ENCODE measurements at places on chromosomes 3 and 15.

- no peak for DNase-seq
Measured at GRCh38 chr15:68683026-68683425, 104.2 kb downstream of the CORO2B start.

DNA sequence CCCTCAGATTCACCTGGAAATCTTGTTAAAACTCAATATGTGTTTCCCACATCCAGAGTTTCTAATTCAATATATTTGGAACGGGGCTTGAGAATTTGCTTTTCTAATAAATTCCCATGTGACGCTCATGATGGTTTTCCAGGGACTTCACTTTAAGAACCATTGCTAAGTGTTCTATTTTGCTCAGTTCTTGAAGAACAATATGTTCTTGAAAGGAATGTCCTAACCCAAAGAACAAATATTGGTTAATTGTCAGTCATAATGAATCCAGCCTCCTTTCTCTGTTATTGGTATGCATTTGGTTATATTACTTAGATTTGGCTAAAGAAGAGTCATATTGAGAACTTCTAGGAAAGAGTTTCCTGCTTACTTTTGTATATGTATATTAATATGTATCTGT, 4.4 kb upstream of the PLSCR2 start:
- no peak for DNase-seq

DNA sequence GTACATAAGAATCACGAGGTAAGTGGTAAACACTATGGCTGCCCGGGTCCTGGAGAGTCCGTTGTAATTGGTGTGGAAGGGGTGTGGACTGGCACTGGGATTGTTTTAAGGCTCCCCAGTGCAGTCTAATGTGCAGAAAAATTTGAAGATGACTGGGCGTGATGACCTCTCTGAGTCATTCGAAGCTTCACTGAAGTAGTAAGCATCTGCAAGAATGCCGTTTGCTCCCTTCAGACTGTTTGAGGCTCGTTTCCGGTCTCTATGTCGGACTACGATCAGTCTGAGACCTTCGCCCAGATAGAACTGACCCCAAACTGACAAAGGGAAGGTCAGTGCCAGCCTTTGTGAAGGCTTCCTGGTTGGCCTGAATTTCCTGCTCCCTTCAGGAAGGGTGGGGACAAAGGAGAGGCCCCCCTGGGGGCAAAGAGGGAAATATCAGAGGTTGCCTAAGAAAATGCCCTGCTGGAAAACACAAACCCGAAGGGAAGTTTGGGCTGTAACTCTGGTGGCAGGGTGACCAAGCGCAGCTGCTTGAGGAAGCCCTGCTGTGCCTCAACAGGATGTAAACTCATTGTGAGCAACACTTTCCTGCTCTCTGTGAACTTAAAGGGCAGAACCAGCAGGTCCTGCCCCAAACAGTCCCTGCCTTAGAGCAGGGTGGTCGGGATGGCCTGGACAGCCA, 34.6 kb downstream of the BTD start:
- no peak for DNase-seq

- DNase-seq = no peak
Measured at GRCh38 chr15:101489237-101489598, 289 bp downstream of the PCSK6 start.

DNA sequence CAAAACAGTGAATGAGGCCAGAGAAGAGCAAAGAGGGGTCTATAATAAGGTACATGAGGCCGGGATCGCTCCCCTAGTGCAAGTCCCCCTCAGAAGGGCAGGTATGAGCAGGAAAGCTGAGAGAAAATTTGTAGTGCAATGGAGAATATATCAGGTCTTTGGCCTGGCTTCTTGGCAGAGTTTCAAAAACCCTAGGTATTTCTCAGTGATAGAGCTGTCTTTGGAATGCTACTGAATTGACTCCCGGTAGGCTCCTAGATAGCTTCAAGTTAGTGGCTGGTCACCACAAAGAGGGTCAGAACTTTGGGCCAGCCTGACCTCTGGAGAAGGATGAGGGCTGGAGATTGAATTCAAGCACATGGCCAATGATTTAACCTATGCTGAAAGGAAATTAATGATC, 30.6 kb upstream of the OXTR start:
- no peak for DNase-seq

DNA sequence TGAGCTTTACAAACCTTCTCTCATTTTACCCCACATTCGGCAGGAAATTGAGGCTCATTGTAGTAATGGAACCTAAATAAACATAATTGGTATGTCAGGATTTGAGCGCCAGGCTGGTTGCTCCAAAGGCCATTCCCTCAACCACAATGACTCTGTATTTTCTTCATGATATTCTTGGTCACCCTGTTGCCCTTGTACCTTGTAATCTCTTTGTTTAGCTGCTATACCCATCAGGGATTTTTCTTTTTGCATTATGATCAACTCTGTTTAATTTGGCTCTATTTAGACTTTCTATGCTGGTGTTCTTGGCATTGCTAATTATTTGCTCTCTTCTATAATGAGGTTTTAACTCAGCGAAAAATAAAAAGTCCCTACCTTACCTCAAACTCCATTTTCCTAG, 29.8 kb downstream of the DUOX2 start:
- DNase-seq = no peak

GRCh38 chr3:94323596-94323995, 260.7 kb downstream of the NSUN3 start:
- no peak for DNase-seq

DNA sequence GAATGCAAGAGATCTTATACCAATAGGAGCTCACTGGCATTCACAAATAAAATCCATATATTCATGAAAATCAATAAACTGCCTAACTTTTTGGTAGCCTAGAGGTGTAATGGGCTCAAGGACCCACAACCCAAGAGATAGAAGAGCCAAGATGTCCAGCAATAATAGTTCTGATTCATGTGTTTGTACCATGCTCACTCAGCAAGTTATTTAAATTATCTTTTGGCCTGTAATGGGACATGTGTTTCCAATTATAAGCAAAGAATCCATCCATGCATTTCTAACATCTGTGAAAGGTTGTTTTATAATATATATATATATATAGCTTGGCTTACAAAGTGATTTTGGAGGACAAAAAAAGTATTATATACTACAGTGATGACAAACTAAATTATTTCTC, 29.7 kb upstream of the SHC4 start:
- no peak for DNase-seq

DNA sequence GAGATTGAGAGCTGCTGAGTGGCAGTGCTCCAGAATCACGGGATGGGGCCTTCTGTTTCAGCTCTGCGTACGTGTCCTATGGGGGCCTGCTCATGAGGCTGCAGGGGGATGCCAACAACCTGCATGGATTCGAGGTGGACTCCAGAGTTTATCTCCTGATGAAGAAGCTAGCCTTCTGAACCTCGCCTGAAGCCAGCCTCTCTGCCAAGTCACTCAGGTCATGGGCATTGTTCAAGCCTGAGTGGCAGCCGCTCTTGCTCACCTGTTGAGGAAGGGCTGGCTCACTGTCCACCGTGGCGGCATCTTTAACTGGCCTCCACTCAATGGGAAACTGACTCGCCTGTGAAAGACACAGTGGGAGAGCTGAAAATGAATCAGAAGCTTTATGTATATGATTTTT, 6.6 kb downstream of the POLR2H start:
- DNase-seq = no peak

DNA sequence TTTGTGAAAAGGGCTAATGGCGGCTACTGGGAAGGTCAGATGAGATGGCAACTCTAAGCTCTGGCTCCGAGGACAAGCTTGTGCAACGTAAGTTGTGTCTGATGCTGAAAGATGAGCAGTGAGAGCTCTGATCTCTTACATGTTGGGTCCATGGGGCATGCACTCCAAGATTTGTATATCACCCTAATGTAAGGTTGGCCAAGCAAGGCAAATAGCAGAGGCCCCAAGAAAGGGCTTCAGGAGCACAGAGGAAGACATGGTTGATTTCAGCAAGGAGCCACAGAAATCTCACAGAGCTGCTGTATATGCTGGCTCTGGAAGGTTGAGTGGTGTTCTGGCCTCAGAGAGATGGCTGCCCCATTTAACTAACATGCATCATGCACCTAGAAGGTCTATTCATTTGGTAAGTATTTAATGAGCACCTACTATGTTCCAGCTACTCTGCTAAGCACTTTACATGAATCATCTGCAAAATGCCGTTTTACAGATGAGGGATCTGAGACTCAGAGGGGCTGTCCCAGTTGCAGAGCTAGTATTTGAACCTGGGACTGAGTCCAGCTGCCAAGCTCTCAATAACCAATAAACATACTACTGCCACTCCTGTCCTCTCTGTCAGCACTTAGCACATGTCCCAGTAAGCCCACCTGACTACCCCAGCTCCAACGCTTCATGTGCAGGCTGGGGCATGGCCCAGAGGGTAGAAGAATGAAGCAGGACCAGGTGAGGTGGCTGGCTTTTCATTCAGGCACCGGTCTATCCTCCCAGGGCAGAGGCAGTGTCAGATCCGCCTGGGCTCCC, 27.8 kb upstream of the ATP2B2 start:
- DNase-seq = no peak

GRCh38 chr15:58545307-58546065, 113.7 kb downstream of the LIPC start:
- DNase-seq = no peak

DNA sequence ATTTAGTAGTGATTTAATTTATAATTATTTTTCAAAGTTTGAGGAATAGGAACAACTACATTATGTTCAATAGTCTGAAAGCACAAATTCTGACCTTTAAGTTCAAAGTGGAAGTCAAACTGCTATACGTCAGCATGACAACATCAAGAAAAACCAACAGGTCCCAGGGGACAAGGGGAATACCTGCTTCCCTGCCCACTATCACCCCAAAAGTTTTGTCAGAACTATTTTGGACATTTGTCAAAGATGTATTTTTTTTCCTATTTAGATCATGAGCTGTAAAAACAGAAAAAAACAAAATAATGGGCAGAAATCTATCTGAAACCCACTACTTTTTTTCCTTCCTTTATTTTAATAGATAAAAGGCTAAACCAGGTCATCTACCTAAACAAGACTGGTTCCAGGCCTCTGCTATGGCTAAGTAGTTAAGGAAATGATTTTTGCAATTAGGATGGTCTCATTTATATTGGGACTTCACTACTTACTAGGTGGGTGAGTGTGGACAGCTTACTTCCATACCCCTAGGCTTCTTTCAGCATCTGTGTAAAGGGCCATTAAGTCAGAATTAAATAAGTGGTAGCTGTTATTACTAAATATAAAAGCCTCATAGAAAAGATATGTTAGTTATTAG, 746.3 kb downstream of the FHIT start:
- no peak for DNase-seq

DNA sequence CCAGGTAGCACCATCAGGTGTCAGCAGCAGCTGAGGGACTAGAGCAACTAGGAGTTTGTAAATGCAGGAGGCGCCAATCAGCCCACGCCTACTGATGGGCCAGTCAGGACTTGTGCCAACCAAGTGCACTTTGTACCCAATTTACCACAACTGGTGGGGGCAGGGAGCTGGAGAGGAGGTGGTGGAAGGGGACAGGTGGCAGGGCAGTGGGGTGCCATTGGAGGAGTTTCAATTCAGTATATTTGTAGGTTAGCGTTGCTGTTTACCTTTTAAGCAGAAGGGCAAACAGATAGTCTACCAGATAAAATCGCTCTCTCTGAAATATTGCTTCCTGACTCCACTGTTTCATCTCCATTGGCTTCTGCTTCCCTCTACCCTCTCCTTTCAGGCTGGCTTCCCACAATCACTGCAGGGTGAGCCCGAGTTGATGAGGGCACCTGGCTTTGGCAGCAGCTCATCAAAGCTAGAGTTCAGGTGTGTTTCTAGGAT, 75.7 kb downstream of the TRIM69 start:
- DNase-seq = peak; percentile 98

Data from NCI-H2081 treated with DMSO at 0.1 percent for 48 hours (cell line).